ENCODE measurements at places on chromosomes 6 and 20.

DNA sequence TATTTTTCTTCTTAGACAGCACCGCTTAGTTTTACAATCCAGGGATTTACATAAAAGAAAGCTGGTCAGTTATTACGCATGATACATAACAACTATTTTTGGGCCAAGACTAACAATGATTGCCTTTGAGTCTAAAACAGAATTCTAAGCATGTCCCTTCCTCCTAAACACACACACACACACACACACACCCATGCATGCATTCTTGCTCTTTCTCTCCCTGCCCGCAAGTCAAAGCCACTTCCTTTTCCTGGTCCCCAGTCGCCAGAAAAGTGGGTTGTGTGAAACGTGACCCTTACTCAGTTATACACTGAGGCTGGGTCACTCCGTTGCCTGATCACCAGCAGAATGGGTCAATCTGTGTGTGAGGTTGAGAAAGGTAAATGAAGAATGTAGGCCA, 31.4 kb downstream of the FYN start:
- peaks cover 19% of the 10 kb centered on the region for H3K36me3 ChIP-seq
- no peak overlapping the region for H3K27ac ChIP-seq
- no peak overlapping the region for H3K4me3 ChIP-seq
- H3K27me3 ChIP-seq, result no peaks in the 10 kb centered on the region

DNA sequence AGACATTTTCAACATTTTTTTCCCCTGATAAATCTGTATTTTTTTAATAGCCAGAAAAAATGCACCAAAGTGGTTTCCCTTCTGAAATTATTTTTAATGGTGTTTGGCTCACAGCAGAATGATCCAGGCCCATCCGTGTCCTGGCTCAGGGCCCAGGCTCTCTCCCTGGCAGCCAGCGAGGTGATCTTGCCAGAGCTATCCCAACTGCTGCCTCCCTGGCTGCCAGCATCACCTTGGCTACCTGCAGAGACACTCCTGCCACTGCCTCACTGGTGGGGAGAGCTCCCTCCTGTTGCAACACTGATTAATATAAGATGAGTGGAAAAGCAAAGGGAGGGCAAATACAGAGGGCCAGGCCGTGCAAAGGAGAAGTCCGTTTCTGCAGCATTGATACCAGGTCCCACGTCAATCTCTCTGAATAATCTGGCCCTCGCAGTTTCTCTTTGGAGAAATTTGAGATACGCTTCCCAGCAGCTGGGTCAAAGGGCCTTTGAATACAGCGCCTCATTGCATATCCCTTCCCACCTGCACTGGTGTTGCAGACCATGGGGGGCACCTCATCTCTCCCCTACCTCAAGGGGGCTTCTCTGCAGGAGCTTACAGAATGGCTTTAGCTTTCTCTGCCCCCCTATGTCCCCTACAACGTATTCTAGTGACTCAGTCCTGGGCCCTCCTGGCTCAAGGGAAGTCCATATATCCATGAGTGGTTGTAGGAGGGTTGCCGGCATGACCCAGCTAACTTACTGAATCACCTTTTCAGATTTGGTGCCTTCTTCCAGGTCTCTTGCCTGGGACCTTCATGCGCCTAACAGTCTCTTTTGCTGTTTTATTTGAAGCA, 12.8 kb upstream of the DSTN start:
- no peaks in the 10 kb centered on the region for H3K27me3 ChIP-seq
- no peak overlapping the region for H3K27ac ChIP-seq
- no peaks in the 10 kb centered on the region for H3K36me3 ChIP-seq

- H3K4me3 ChIP-seq, result peak overlapping the region; percentile 68
- H3K27ac ChIP-seq, result no peak overlapping the region
- no peak for DNase-seq
- H3K27me3 ChIP-seq, result peaks cover 93% of the 10 kb centered on the region
- peaks cover 30% of the 10 kb centered on the region for H3K4me1 ChIP-seq
Measured at GRCh38 chr20:64042054-64042781, 6.2 kb downstream of the C20orf204 start.

GRCh38 chr6:68649669-68650068, 14.6 kb downstream of the ADGRB3 start:
- peaks cover 10% of the 10 kb centered on the region for H3K27me3 ChIP-seq
- no peak for DNase-seq
- H3K27ac ChIP-seq, result no peak overlapping the region
- H3K36me3 ChIP-seq, result no peaks in the 10 kb centered on the region
- H3K4me3 ChIP-seq, result no peak overlapping the region
- peaks cover 12% of the 10 kb centered on the region for H3K4me1 ChIP-seq

- no peak for DNase-seq
- no peaks in the 10 kb centered on the region for H3K27me3 ChIP-seq
- H3K27ac ChIP-seq, result peak overlapping the region; percentile 15
- no peak overlapping the region for H3K4me3 ChIP-seq
Measured at GRCh38 chr6:11381801-11382513, 149.5 kb upstream of the NEDD9 start.

DNA sequence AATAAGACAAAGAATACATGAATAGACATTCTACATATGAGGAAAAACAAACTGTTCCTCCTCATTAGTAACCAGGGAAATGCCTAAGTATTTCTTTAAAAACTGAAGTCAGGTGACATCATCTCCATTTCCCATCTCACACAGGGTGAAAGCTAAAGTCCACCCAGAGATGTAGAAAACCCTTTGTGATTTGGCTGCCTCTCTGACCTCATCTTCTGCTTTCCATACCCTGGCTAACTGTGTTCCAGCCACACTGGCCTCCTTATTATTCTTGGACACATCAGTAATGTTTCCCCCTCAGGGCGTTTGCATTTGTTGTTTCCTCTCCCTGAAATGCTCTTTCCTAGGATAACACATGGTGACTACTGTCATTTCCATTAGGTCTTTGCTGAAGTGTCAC, 40.4 kb downstream of the ESF1 start:
- H3K4me3 ChIP-seq, result no peak overlapping the region
- no peak for DNase-seq
- peaks cover 64% of the 10 kb centered on the region for H3K36me3 ChIP-seq
- H3K4me1 ChIP-seq, result no peaks in the 10 kb centered on the region
- peaks cover 3% of the 10 kb centered on the region for H3K27me3 ChIP-seq

DNA sequence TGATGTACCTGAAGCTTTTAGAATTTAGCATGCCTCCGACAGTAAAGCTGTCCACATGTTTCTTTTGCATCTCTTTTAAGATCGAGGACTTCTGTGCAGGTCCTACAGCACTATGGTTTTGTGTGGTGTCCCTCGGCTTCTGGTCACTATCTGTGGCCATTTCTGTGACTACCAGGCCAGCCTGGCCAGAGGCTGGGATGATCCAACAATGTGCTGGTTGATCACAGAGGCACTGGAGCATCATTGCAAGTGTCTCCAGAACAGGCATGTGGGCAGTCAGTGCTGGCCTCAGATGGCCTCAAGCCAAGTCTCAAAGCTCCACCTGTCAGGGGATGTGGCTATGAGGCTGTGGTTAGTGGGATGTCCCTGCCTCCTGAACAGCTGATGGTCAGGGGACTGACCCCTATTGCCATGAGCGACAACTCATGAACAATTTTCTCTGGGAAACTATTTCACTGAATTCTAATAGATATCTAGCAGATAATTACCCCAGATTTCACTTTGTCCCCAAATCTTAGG, 136.6 kb downstream of the SYNDIG1 start:
- no peaks in the 10 kb centered on the region for H3K36me3 ChIP-seq
- H3K4me3 ChIP-seq, result no peak overlapping the region
- no peak overlapping the region for H3K27ac ChIP-seq
- H3K27me3 ChIP-seq, result peaks cover 7% of the 10 kb centered on the region

DNA sequence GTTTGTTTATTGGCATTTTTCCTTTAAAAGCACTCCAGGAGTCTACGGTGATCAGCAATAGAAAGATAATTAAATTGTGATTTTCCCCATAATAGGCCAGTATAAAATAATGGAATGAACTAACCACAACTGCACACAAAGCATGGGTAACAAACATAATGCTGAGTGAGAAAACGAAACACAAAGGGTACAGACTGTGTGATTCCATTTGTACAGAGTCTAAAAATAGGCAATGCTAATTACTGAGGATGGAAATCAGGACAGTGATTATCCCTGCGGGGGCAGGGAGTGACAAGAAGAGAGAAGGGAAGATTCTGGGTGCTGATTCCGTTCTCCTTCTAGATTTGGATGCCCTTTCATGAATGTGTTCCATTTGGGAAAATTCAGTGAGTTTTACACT, 478.1 kb downstream of the PREX1 start:
- H3K27ac ChIP-seq, result no peak overlapping the region
- H3K27me3 ChIP-seq, result peaks cover 5% of the 10 kb centered on the region
- no peak overlapping the region for H3K4me3 ChIP-seq
- no peak for DNase-seq
- H3K36me3 ChIP-seq, result no peaks in the 10 kb centered on the region

- peaks cover 20% of the 10 kb centered on the region for H3K36me3 ChIP-seq
- peak overlapping the region; percentile 54 for H3K27ac ChIP-seq
Measured at GRCh38 chr6:98920904-98921431, 26.8 kb downstream of the FBXL4 start.

DNA sequence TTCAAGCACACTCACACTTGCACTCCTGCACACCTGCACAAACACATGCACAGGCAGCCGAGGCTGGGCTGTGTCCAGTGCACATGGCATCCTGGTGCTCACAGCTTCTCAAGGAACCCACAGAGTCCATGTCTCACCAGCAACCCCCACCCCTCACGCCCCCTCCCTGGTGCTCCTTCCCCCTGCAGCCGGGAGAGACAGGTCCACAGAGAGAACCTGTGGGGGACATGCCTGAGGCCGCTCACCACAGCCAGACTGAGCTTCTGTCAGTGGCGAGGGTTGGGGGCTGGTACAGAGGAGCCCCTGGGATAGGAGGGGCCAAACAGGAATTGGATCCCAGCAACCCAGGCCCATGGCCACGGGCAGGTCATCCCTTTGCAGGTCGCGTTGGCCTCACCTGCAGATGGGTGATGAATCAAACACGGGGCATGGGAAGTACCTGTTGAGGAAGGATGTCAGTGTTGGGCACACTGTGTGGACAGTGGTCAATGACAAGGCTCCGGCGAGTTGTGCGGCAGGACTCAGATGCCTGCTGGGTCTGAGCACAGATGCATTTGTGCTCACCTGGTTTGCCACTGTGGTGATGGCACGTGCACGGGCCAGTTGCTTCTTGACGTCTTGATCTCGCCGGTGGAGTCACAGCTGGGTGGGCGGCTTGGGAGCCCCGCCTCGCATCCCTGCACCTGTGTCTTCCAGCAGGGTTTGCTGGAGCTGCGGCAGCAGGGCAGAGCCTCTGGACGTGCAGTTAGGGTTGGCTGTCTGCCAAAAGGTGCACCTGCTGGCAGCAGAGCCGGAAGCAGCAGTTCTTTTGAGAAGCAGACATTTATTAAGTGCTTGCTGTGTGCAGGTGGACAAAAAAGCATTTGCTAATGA, 113.0 kb downstream of the ERMARD start:
- peaks cover 17% of the 10 kb centered on the region for H3K4me1 ChIP-seq
- H3K27ac ChIP-seq, result no peak overlapping the region
- peaks cover 14% of the 10 kb centered on the region for H3K27me3 ChIP-seq
- no peak overlapping the region for H3K4me3 ChIP-seq
- no peak for DNase-seq

- peaks cover 10% of the 10 kb centered on the region for H3K4me1 ChIP-seq
- H3K27me3 ChIP-seq, result no peaks in the 10 kb centered on the region
- no peak for DNase-seq
Measured at GRCh38 chr20:44765701-44766347, 20.2 kb downstream of the KCNK15 start.

GRCh38 chr6:11484441-11484840, 53.1 kb upstream of the TMEM170B start:
- no peaks in the 10 kb centered on the region for H3K36me3 ChIP-seq
- no peak overlapping the region for H3K27ac ChIP-seq
- H3K4me3 ChIP-seq, result no peak overlapping the region
- H3K4me1 ChIP-seq, result peaks cover 14% of the 10 kb centered on the region
- DNase-seq, result no peak

GRCh38 chr6:89145091-89145955, 532 bp upstream of the PM20D2 start:
- peak overlapping the region; percentile 86 for H3K4me3 ChIP-seq
- H3K4me1 ChIP-seq, result peaks cover 15% of the 10 kb centered on the region
- DNase-seq, result no peak
- H3K27ac ChIP-seq, result no peak overlapping the region

DNA sequence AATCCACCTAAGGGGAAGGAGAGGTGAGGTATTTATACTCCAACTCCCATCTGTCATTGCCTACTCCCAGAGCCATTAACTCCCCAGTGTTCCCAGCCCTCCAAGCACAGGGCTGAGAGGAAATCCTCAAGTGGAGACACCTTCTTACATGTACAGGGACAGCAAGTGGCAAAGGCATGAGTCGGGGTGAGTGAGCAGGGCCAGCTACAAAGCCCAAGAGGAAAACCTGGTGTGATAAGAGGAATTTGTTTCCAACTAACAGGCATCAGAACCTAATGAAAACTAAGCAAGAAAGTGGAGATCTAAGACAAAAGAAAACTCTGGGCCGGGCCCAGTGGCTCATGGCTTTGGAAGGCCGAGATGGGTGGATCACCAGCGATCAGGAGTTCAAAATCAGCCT, 70.0 kb upstream of the SRSF6 start:
- H3K27ac ChIP-seq, result no peak overlapping the region
- peaks cover 12% of the 10 kb centered on the region for H3K27me3 ChIP-seq
- H3K4me3 ChIP-seq, result no peak overlapping the region
- peaks cover 5% of the 10 kb centered on the region for H3K4me1 ChIP-seq
- H3K36me3 ChIP-seq, result no peaks in the 10 kb centered on the region

- peak overlapping the region; percentile 50 for H3K4me3 ChIP-seq
- peaks cover 44% of the 10 kb centered on the region for H3K4me1 ChIP-seq
- peak overlapping the region; percentile 64 for H3K27ac ChIP-seq
- peak; percentile 61 for DNase-seq
Measured at GRCh38 chr6:125444006-125444923, 142.5 kb upstream of the HDDC2 start.

GRCh38 chr6:53986721-53987521, 124.3 kb upstream of the MLIP start:
- no peaks in the 10 kb centered on the region for H3K36me3 ChIP-seq
- H3K4me3 ChIP-seq, result peak overlapping the region; percentile 19
- H3K27ac ChIP-seq, result peak overlapping the region; percentile 92
- DNase-seq, result peak; percentile 8

DNA sequence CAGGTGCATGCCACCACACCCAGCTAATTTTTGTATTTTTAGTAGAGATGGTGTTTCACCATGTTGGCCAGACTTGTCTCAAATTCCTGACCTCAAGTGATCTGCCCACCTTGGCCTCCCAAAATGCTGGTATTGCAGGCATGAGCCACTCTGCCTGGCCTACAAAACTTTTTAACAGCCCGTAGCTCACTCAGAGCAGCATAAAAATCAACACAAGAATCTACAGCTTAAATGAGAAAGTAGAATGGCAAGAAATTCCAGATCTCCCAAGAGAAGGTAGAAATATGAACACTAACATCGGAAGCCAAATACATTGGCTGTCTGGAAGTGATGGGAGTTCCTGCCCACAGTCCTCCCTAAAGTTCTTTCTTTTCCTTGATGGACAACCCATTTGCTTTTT, 43.7 kb downstream of the SCGN start:
- H3K4me1 ChIP-seq, result no peaks in the 10 kb centered on the region
- DNase-seq, result no peak
- no peak overlapping the region for H3K27ac ChIP-seq

- H3K27me3 ChIP-seq, result peaks cover 4% of the 10 kb centered on the region
Measured at GRCh38 chr6:11702500-11703130, 76.0 kb downstream of the ADTRP start.
